Activated naive CD4-positive, alpha-beta T cell treated with anti-CD3 and anti-CD28 coated beads, Interleukin-2, amount 50 U/mL, for 16 hours (primary cell): ENCODE measurements at places on chromosomes 7 and 10.

GRCh38 chr7:45246339-45246738, 88.7 kb downstream of the RAMP3 start:
- no peak for DNase-seq

GRCh38 chr10:117543225-117544003, 868 bp downstream of the EMX2 start:
- no peak for DNase-seq

GRCh38 chr10:57754803-57755202, 512.9 kb downstream of the IPMK start:
- no peak for DNase-seq

- DNase-seq: no peak
These were observed 90.7 kb upstream of the LEP start for GRCh38 chr7:128150223-128150865.

GRCh38 chr10:76759681-76760080, 877.9 kb downstream of the KCNMA1 start:
- DNase-seq: no peak

DNA sequence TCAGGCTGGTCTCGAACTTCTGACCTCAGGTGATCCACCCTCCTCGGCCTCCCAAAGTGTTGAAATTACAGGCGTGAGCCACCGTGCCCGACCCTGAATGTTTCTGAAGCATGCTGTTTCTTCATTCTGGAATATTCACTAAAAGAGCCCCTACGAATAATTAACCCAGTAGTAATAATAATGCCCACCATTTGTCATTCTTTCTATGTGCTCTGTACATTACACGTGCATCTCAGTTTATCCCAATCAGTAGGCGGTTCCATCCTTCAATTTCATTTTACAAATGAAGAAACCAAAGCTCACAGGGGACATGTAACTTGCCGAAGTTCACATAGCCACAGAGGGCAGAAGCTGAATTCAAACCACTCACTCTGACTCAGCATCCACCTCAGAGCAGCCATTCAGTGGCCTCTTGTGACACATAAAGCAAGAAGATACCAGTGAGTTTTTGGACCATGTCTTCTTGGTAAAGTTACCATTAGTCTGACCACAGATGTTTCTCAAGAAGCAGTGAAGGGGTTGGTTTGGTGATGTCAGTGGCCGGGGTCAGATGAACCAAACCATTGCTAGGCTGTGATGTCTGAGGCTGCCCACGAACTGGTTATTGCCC, 71.9 kb upstream of the DUSP5 start:
- no peak for DNase-seq
